Chondrocyte (in vitro differentiated cells): ENCODE measurements at places on chromosomes 11 and 22. TPM values are rescaled to one million over a fixed set of nuclear protein-coding genes. Genes with fewer than 3 reads are reported as not detected.
A peak's percentile ranks its signal among the peaks of the same experiment; 100 is the strongest.

The LRRN4CL gene
- total RNA-seq = 0.20 to 0.51 TPM (median 0.21 TPM) in 3 replicates

The OVOL1 gene
- total RNA-seq = 0.12 TPM in 1 of 3 replicates, not detected in the others

The P2RY2 gene
- 0.32 TPM in 1 of 3 replicates, not detected in the others for total RNA-seq

The PARVB gene
- total RNA-seq = 21.2 to 35.6 TPM (median 33.6 TPM) in 3 replicates

DNA sequence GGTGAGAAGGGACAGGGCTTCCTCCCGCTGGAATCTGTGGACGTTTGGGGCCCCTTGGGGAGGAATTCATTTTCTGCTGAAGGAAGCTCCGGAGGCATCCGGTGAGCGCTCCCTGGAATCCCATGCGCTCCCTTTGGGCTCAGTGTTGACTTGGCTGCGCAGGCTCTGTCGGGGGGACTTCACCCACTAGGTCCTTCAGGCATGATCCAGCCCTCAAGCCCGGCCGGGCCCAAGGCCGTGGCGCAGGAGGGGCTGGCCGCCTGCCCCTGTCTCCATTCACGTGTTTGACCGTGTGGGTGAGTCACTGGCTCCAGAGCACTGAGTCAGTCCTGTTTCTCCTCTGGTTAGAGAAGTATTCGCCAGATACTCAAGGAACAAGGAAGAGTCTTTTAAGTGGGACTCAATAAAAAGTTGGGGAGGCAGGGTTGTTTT lies 1.4 kb downstream of the CTTN start:
- peaks cover 2% of the 10 kb centered on the region for H3K36me3 ChIP-seq
- H3K27me3 ChIP-seq = no peaks in the 10 kb centered on the region
- peak overlapping the region; percentile 97 for H3K27ac ChIP-seq
- peaks cover 39% of the 10 kb centered on the region for H3K4me1 ChIP-seq
- no peak for DNase-seq

DNA sequence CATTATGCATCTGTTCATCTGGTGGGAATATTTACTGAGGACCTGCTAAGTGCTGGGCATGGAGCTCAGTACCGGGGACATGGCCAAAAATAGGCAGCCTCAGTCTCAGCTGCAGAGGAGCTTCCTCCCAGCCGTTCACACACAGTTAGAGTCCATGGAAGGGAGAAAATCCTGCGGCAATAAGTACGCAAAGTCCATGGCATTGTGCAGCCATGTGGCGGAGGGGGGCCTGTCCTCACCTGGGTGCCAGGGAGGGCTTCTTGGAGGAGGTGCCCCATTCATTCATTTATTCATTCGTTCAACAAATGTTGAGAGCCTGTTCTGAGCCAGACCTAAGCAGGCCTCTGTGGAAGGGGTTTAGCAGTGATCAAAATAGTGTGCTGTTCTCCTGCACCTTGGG lies 59.3 kb upstream of the ANO1 start:
- DNase-seq = no peak
- H3K4me3 ChIP-seq = no peak overlapping the region
- H3K27me3 ChIP-seq = peaks cover 7% of the 10 kb centered on the region
- no peak overlapping the region for H3K27ac ChIP-seq
- peaks cover 19% of the 10 kb centered on the region for H3K4me1 ChIP-seq

DNA sequence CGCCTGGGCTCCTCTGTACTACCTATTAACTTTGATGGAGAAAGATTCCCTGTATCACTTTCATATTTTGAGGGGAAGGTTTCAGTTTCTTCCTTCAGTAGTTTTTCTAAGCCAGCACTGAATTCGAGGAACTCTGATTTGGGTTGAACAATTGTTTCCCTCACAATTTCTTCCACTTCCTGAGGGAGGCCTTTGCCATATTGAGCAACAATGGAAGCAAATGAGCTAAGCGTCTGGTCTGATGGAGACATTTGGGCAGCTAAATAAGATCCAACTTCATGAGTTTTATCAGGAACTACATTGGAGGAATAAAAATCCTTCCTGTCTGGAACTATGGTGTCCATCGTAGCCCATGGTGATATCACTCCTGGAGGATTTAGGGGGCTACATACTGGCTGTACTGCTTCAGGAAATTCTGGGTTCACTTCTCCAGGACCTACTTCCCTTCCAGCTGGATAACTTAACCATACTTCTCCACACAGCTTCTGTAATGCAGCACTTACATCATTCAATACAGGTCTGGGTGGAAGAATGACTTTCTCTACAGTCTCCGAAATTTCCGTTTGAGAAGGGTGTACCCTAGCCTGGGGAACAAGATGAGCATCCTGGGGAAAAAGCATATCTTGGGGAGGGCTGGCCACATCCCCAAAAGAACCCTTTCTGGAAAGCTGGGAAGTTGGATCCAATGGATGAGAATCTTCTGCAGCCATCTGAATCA lies 38.9 kb upstream of the CCDC89 start:
- H3K36me3 ChIP-seq = peaks cover 7% of the 10 kb centered on the region
- peaks cover 13% of the 10 kb centered on the region for H3K4me1 ChIP-seq
- H3K27me3 ChIP-seq = no peaks in the 10 kb centered on the region
- H3K4me3 ChIP-seq = no peak overlapping the region
